ENCODE measurements at places on chromosomes 12 and 14.
A peak's percentile ranks its signal among the peaks of the same experiment; 100 is the strongest.

- peak; percentile 37 for DNase-seq
Observed at GRCh38 chr14:72451054-72451972, 442.6 kb downstream of the DPF3 start.

GRCh38 chr12:44286336-44286735 lies 450.5 kb downstream of the TMEM117 start:
- DNase-seq, result no peak

DNA sequence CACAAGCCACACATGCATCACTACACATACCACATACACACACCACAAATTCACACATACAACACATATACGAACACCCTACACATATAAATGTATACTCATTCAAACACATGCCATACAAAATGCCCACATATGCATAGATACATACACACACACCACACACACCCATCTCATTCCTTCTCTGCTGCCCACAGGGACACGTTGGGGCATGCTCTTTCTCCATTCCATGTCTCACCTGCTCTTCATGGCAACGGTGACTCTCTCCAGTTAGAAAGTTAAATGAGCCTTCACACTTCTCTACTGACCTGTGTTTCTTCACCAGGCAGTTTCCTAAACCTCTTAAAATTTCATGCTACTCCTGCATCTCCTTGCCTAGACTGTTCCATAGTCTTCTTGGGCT lies 1194.8 kb downstream of the BCL11B start:
- no peak for DNase-seq

DNA sequence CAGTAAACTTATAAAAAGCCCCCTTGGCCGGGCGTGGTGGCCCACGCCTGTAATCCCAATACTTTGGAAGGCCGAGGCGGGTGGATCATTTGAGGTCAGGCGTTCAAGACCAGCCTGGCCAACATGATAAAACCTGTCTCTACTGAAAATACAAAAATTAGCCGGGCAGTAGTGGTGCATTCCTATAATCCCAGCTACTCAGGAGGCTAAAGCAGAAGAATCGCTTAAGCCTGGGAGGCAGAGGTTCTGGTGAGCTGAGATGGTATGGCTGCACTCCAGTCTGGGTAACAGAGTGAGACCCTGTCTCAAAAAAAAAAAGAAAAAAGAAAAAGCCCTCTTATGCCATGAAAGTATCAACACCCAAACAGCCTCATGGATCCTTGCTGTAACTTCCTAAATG lies 3.7 kb downstream of the PRMT5 start:
- no peak for DNase-seq

DNA sequence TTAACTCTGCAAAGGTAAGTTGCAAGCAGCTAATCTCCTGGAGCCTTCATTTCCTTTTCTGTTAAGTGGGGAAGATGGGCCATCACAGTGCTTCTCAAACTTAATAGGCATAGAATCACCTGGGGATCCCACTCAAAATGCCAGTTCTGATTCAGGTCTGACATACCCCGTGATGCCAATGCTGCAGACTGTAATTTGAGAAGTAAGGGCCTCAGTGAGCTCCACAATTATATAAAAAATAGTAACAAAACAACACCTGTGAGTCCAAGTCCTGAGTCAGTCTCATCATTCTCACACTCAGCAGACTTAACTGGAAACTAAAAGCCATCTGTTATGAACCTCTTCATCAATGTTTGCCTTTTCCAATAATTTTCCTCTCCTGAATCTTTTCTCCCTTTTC lies 10.8 kb upstream of the PSMA6 start:
- DNase-seq, result no peak

- DNase-seq, result no peak
Observed at GRCh38 chr12:116881325-116881876, at the start of gene HRK. Gene HRK (minus strand): TSS chr12:116881441. CDS start chr12:116881307, 134 bp downstream.

DNA sequence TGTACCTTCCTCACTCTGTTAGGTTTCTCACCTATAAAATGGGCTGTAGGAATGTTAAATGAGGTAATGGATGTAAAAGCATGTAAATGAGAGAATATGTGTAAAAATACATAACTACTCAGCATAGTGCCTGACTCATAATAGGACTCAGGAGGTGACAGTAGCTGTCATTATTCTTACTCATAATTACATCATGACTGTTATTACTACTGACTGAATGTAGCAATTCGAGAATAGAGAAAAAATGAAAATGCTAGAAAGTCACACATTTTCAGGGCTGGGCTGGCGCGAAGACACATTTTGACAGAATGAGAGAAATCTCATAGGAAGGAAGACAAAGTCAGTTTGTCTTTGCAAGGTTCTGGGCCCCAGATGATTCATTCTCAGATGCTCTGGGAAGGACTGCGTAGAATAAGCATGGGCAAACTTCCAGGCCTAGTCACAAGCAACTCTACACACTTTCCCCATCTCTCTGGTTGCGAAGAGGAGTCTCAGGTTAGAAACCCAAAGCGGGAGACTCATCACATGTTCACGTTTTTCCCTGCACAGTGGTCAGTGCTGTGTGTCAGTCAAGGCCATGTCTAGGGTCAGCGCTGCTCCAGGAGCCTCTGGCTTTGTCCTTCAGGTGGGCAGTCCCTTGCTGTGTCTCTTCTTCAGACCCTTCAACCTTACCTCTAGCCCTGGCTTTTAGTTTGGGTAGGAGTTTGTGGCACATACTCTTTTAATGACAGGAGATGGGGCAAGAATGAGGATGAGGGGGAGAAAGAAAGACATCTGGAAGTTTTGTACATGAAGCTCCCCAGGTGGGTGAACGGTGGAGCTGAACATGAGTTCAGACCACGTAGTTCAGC lies 8.4 kb downstream of the GPRC5A start:
- no peak for DNase-seq

DNA sequence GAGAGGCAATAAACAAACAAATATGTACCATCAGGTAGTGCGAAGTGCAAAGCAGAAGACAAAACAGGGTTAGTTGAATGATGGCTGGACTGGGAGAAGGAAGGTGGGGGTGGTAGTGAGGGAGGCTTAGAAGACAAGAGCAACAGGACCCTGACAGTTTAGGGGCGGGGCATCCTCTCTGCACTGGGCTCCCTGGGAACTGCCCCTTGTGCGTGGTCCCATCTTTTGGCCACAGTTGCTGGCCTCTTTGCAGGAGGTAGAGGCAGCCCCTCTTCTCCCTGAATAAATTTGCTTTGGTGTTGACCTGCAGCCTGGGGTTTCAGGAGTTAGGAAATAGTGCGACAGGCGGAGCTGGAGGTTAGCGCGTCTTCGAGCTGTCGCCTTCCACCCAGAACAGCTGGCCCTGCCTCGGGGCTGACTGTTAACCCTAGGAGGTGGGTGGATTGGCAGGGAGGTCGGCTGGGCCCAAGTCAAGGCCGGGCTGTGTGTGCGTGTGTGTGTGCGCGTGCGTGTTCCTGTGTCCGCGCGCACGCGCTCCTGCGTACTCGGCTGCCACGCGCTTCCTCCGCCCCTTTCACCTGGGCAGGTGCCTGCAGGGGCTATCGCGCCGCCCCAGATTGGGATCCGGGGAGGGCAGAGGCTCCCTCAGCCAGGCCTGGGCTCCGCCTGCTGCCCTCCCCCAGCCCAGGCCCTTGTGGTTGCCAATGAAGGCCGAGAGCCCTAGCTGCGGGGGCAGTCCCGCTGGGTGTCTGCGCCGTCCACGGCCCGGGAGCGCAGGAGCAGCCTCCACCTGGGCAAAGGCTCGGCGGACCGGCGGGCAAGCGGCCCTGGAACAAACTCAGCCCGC lies 180.8 kb downstream of the ADCK1 start:
- peak; percentile 32 for DNase-seq

GRCh38 chr12:113292091-113292490 lies 42.8 kb downstream of the SLC8B1 start:
- DNase-seq, result no peak

All from Ammon's horn (tissue), 1 donor.